ENCODE measurements at places on chromosomes 16 and 17. TPM values are rescaled to one million over a fixed set of nuclear protein-coding genes. Genes with fewer than 3 reads are reported as not detected.
A peak's percentile ranks its signal among the peaks of the same experiment; 100 is the strongest.

DNA sequence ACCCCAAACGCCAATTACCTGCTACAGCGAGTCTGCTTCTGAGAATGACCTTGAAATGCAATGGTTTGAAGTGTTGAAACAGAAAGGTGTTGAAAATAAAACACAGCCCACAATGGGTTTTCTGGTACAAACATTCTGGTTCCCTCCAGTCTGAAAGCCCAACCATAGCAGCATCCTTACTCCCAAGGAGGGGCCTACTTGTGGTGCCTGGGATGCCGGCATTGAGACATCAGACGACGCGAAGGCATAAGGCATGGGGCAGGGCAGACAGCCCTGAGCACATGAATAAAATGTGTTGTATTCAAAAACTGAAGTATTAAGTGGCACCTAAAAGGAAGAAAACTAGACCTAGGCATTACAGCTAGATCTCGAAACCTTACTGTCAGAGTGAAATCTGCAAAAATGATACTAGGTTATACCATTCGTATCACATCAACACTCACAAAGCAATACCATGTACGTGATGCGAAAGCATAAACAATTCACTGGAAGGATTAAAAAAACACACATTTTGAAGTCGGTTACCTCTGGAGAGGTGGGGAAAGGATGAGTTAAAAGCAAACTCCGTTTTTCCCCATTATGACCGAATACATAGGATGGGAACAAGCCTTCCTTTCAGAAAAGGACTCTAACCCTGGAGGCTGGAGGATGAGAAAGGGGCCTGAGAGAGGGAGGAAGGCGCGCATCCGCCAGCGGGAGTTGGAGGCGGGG is 702 bp downstream of the NUDT21 start:
- no peak for DNase-seq
- no peaks in the 10 kb centered on the region for H3K27me3 ChIP-seq
- peak overlapping the region; percentile 91 for H3K4me3 ChIP-seq

DNA sequence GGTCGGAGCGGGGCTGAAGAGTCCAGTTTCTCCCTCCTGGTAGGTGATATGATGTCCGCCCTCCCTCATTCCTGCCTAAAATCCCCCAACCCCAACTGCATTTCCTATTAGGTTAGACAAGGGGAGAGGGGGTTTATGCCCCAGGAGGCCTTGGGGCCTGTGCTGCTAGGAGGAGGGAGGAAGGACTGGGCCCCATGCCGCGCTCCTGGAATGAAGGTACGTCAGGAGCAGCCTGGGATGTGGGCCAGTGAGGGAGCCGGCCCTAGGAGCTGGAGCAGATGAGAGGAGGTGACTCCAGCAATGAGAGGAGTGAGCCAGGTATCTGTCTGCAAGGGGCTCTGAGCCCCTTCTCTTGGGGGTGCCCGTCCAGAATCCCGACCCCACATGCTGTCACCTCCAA is 46.9 kb upstream of the CDC42EP4 start:
- no peaks in the 10 kb centered on the region for H3K36me3 ChIP-seq
- H3K27ac ChIP-seq = no peak overlapping the region
- H3K4me3 ChIP-seq = no peak overlapping the region
- DNase-seq = peak; percentile 52

- DNase-seq = no peak
- H3K27me3 ChIP-seq = no peaks in the 10 kb centered on the region
- peak overlapping the region; percentile 85 for H3K4me3 ChIP-seq
- peaks cover 21% of the 10 kb centered on the region for H3K4me1 ChIP-seq
- H3K27ac ChIP-seq = no peak overlapping the region
- peaks cover 39% of the 10 kb centered on the region for H3K36me3 ChIP-seq
These were observed 826 bp downstream of the UNC119 start for GRCh38 chr17:28551421-28552175.

SETD6 gene
- 10.9 TPM for total RNA-seq

WFIKKN1 gene
- total RNA-seq = 0.11 TPM

All from heart right ventricle (tissue), 16 donors.